ENCODE measurements at places on chromosomes 13 and 19. TPM values are rescaled to one million over a fixed set of nuclear protein-coding genes. Genes with fewer than 3 reads are reported as not detected.

PLVAP gene
- total RNA-seq, result not detected

CDX2 gene
- total RNA-seq, result not detected

POSTN gene
- total RNA-seq, result 20.1 TPM

MBD3L3 gene
- not detected for total RNA-seq

GNG7 gene
- total RNA-seq, result 0.30 TPM

PDX1 gene
- not detected for total RNA-seq

S1PR5 gene
- 5.4 TPM for total RNA-seq

CACNG7 gene
- total RNA-seq, result 4.2 TPM

POLR1G gene
- 7.4 TPM for total RNA-seq

BICRA gene
- total RNA-seq, result 7.9 TPM

CLIP3 gene
- 22.8 TPM for total RNA-seq

ABCC4 gene
- 69.5 TPM for total RNA-seq

MYH14 gene
- total RNA-seq, result not detected

NOVA2 gene
- total RNA-seq, result not detected

WDR88 gene
- not detected for total RNA-seq

POU4F1 gene
- not detected for total RNA-seq

NDUFA3 gene
- total RNA-seq, result 8.8 TPM

POGLUT2 gene
- total RNA-seq, result 74.7 TPM

MATK gene
- total RNA-seq, result not detected

NLRP4 gene
- total RNA-seq, result not detected

HSH2D gene
- total RNA-seq, result not detected
